Activated CD4-positive, CD25-positive, alpha-beta regulatory T cell (primary cell): ENCODE measurements at places on chromosomes 7 and 10.

- DNase-seq: no peak
Observed at GRCh38 chr7:13179011-13179582, 491.7 kb downstream of the ARL4A start.

GRCh38 chr7:134298902-134299683 is 17.6 kb downstream of the SLC35B4 start:
- no peak for DNase-seq

- DNase-seq: no peak
Observed at GRCh38 chr10:58645416-58646146, 132.9 kb downstream of the BICC1 start.

DNA sequence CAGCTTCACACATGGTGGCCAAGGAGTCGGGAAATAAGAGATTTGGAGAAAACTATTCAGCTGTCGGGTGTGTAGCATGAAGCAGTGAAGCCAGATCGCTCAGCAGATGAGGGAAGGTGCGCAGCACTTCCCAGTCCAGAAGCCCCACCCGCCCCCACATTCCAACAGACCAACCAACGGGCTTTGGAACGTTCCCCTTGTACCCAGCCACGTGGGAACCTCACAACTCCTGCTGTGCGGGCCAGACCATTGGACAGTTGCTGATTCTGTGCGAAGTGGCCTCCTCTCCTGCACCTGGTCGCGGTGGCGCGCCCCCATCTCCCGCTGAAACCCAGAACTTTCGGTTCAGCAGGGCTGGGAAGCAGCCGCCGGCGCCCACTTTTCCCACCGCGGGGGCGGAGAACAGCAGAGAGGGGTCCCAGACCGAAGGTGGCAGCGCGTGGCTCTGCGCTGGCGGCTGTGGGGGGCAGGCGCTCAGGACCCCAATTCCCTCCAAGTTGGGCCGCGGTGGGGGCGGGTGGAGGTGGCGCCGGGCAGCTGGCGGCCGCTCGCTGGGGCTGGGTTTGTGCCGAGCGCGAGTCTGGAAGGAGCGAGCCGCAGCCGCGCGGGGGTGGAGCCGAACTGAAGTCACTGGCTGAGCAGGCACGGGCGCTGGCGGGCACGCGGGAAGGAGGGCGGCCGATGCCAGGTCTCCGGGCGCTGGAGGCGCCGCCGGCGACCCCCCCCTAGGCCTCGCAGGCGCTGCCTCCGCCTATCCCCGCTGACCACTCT is 1301.5 kb upstream of the SORCS1 start:
- no peak for DNase-seq

- no peak for DNase-seq
Observed at GRCh38 chr10:59934701-59935100, 28.3 kb upstream of the CCDC6 start.

DNA sequence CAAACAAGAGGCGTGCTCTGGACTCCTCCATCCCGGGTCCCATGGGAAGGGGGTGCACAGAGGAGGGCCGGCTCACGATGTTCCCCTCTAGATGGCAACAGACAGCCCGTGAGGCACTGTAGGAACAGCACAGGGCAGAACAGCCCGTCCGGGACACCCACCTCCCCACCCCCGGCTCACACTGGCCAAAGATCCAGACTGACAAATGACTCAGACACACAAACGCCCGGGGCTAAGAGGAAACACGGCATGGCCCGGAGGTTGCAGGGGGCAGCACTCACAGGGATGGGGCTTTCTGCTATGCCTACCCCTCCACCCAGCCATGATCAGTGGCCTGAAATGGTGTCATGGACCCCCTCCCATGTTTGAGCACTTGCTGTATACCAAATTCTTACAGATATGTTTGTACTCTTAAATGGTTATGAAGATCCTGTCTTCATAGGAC is 4.9 kb upstream of the ELN start:
- DNase-seq: no peak

DNA sequence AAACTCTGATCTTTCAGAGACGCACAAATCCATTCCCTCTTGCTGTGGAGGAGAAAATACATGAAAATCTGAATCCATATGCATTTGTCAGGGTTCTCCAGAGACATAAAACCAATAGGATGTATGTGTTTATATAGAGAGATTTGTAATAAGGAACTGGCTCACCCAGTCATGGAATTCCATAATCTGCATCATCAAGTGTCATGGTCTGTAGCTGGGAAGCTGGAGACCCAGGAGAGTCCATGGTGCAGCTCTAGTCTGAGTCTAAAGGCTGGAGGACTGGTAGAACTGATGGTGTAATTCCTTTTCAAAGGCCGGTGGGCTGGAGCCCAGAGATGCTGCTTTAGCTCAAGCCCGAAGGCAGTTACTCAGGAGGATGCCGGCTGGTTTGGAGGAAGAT is 134.0 kb downstream of the TCF7L2 start:
- no peak for DNase-seq

GRCh38 chr10:27223964-27224363 is 16.6 kb downstream of the ACBD5 start:
- peak; percentile 10 for DNase-seq

GRCh38 chr7:43586251-43586900 is 3.5 kb downstream of the STK17A start:
- DNase-seq: no peak

DNA sequence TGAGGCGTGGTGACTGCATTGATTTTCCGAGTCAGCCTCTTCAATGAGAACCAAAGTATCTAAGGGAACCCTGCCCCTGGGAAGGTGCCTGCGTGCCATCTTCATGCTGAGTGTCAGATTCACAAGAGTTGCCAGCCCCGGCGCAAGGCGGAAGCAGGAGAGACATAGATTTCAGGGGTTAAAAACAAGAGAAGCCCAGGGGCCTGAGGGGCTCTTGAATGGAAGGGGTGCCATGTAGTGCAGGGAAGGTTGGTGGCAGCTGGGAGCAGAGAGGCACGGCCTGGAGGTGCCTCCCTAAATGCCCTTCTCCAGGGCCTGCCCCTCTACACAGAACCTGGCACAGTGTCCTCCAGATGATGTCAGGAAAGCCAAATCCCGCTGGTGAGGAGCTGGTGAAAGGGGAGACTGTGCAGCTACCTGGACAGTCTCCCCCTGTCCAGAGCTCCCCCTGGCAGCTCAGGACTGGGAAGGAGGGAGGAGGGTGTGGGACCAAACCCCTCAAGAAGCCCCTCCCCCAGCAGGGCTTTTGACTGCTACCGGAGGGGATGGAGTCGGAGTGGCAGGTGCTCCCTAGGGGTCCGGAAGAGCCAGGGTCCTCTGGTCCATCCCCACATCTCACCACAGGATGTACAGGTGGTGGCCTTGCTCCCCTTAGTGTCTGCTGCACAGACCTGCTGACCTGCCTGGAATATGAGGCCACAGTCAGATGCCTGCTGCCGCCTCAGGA is 137.9 kb downstream of the TCERG1L start:
- no peak for DNase-seq

DNA sequence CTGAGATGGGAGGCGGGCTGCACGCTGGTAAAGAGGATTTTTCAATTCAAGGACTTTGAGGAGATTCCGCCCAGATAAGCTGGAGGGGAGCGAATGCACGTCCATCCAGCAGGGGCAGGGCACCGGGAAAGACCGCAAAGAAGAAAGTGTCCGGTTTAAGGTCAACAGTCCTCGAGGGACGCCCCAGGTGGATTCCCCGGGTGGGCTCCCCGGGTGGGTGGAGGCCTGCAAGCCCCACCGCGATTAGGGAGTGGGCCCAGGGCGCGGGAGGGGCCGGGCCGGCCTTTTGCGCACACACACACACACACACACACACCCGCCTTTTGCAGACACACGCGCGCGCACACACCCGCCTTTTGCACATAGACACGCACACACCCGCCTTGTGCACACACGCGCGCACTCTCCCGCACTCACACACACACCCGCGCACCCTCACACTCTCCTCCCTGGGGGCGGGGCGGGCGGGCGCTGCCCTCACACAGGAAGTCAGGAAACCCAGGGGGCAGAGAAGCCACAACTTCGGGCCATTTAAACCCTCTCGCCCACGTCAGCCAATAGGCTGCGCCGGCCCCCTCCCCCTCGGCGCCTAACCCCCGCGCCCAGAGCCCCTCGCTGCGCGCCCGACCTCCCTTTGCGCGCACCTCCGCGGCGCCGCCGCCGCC is 615 bp downstream of the ARHGAP12 start:
- DNase-seq: peak; percentile 56

- DNase-seq: no peak
Observed at GRCh38 chr10:72204296-72204695, 11.5 kb upstream of the ANAPC16 start.

DNA sequence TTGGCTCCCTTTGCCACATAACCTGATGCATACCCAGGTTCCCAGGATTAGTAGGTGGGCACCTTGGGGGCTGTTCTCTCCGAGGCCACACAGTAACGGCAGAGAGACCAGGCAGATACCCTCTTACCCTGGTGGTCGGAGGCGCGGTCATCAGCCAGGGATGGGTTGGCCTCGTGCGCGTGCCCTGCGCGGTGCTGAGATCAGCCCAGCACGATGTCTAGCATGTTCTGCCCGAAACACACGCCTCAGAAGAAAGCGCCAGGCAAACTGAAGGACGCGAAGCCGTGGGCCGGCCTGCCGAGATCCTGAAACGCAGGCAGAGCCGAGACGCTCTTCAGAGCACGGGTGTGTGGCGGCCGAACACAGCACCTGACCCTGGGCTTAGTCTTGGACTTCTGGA is 34.7 kb upstream of the CFAP46 start:
- no peak for DNase-seq

GRCh38 chr10:30433306-30433729 is 666 bp upstream of the MAP3K8 start:
- DNase-seq: peak; percentile 22

DNA sequence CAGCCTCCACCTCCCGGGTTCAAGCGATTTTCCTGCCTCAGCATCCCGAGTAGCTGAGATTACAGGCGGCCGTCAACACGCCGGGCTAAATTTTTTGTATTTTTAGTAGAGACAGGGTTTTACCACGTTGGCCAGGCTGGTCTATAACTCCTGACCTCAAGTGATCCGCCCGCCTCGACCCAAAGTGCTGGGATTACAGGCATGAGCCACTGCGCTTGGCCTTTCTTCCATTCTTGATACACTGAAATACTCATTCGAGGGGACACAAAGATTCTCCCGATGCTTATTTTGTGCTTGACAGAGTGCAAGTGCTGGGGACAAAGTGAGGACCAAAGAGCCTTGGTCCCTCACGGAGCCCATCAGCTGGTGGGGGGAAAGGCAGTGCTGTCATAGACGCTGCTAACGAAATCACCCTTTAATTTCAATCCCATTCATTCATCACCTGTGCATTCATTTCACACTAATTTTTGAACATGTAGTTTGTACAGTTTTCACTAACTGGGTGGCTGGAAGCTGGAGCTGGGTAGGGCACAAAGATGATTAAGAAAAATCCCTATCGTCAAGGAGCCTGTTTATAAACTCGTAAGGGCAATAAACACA is 621 bp upstream of the FAM133B start:
- no peak for DNase-seq

- DNase-seq: no peak
Observed at GRCh38 chr7:39509912-39510311, 56.3 kb upstream of the YAE1 start.

DNA sequence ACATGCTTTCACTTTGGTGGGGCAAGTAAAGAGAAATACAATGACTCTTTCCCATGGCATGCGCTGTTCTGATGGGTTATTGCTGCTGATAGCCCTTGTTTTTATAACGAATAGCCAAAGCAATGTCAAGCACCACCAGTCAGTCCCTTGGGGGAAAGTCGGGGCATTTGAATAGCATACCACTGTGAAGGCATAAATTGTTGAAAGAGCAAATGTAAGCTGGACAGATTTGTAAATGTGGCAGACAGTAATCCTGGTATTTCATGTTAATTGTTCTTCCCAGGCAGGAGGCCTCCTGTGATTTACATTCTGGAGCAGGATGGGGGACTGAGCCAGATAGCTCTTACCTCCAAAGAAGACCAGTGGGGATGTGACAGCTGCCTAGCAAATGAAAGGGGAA is 293.3 kb downstream of the ADRA2A start:
- DNase-seq: no peak

GRCh38 chr10:90920986-90921666 is at the start of gene ANKRD1:
TSS of gene ANKRD1 (minus strand) at chr10:90921087. CDS start at chr10:90921027, 60 bp downstream.
- DNase-seq: no peak

- no peak for DNase-seq
Observed at GRCh38 chr7:124106575-124106974, 73.7 kb upstream of the TMEM229A start.

DNA sequence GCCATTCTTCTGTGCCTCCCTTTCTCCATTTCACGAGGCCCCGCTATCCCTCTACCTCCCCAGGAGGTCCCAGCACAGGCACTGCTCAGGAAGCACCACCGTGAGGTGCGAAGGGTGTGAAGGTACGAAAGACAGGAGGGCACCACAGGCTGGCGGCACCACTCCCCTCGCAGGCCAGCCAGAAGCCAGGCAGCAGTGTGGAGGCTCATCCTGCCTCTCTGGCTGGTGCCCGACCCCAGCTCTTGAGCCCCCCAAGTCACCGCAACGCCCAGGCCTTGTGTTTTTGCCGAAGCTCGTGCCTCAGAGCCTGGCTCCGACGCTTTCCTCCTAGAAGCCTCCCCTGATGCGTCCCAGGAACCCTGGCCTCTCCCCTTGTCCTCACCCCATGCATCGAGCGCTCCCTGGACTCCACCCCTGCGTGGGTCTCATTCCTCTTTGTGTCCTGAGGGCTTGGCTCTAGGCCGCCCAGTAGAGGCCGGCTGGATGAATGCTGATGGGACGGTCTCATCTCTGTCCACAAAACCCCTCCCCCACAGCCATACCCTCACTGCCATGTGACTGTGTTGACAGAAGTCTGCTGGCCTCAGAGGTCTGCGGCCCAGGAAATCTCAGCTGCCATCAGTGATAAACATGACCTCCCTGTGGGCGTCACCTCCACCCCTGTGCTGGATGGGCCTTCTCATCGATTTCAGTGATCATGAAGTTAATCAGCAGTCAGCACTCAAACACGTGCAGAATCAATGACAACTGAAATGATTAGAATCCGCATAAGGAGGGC is 19.3 kb downstream of the BRI3 start:
- no peak for DNase-seq

DNA sequence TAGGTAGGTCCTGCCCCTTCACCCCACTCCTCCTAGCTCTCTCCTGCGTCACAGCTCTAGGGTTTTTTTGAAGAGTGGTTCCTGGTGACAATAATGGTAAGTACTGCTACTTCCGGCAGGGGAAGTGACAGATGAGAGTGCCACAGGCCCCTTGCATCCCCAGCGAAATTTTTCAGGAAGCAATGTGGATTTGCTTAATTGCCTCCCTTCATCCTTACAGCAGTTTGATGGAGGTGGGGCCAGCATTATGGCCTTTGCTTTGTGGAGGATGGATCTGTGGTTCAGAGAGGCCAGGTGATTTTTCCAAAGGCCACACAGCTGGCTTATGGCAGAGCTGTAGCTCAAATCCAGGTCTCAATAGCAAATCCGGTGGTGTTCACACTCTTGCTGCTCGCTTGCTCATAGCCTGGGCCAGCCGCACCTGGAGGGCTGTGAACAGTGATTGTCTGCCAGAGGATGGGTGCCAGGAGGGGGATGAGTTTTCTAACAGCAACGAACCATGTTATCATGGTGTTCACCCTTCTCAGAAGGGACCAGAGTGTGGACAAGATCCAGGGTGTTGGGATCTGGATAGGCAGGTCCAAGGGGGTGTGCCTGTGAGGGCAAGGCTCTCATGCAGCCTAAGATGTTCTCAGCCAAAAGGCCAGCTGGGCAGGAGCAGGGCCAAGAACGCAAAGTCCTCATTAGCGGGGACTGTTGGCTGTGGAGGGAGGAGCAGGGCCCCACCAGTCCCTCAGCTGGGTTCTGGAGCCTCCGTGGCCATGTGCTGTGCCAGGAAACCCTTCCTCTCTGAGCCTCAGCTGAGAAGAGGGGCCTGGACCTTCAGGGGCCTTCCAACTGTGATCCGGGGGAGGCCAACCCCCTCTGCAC is 89.0 kb downstream of the EMX2 start:
- no peak for DNase-seq
